ENCODE measurements at places on chromosomes 7 and 10.

- no peak for DNase-seq
These were observed 2.0 kb upstream of the KLF6 start for GRCh38 chr10:3787016-3787400.

GRCh38 chr7:138886501-138886917 lies 88.5 kb upstream of the ATP6V0A4 start:
- peak; percentile 22 for DNase-seq

DNA sequence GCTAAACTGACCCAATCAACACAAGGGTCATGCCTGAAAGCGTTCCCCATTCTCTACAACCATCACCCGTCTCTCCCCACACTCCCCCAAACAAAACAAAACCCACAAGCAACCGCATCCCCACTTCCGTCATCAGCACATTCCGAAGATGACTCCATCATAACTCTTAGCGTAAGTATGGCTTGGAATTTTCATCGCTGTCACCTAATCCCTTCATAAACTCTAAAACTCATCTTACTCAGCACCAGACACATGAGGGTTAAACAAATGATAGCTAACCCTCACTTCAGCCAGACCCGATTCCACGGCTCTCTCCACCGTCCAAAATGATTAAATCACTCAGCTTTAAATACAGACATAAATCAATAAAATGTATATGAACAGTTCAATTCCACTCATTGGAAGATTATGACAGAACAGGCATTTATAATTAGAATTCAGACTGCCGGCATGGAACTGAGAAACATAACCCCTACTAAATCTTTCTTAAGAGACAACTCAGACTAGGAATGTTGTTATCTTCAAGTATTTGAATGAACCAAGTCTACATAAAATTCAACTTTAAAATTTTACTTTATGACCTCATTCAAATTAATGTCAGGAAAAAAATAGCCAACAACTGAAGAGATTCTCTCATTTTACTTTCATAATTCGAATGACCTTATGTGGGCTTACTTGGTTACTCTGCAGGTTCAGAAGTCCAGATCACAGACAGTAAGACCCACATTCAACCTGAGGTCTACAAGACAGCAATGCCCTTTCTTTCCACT lies 215.9 kb downstream of the PARD3 start:
- DNase-seq: no peak

- no peak for DNase-seq
These were observed 371.4 kb downstream of the KCNMA1 start for GRCh38 chr10:77266242-77266641.

GRCh38 chr7:28973591-28973990 lies 15.5 kb upstream of the TRIL start:
- DNase-seq: no peak

GRCh38 chr7:108613147-108613948 lies 43.7 kb downstream of the DNAJB9 start:
- peak; percentile 57 for DNase-seq

GRCh38 chr10:73876157-73876556 lies 1.8 kb upstream of the CAMK2G start:
- DNase-seq: no peak

- DNase-seq: no peak
These were observed 90.9 kb downstream of the MLLT10 start for GRCh38 chr10:21624951-21625350.

DNA sequence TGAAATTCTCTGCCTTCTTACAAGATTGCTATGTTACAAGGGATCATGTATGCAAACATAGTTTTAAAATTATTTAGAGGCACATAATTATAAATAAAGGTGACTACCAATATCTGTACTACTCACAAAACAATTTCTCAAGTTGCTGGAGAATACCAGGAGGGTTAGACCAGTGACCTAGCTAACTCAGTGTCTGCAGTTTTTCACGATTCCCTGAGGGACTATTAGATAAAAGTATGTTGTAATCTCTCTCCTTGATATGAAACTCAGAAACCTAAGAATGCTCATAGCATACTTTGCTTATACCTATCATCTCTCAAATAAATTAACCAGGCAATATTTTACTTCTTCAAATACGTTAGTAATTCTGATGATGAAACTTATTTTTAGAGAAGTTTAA lies 534.0 kb upstream of the ANKRD30A start:
- no peak for DNase-seq

DNA sequence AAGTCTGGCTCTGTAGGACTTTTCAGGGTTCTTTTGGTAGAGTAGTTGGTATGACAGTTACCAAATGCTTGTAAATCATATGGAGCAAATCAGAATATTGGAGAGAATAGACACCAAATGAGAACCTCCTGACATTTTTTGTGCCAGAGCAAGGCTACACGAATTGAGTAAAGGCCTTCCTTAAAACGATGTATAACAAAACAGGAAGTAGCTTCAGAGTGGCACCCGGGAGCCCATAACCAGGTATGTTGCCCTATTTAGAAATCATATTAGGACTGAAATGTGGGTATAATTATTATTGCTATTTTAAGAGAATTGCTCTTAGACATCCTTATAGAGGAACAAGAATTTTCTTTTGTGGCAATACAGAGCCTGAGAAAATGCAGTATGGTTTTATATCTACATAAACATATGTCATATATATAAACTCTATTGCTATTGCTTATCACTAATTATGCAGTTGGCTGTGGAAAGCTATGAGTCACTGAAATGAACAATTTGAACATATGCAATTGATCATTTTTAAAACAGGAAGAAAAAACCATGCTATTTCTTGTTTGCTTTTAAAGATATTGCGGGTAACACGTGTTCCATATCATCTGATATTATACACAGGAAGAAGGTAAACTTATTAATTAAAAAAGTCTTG lies 197.4 kb upstream of the MTPN start:
- no peak for DNase-seq

- DNase-seq: no peak
These were observed 28.1 kb upstream of the CREB3L2 start for GRCh38 chr7:138029941-138030340.

GRCh38 chr10:6543431-6544005 lies 36.6 kb downstream of the PRKCQ start:
- no peak for DNase-seq

All from NCI-H1105 treated with DMSO at 0.1 percent for 48 hours (cell line).